ENCODE measurements at places on chromosomes 6 and 20.

DNA sequence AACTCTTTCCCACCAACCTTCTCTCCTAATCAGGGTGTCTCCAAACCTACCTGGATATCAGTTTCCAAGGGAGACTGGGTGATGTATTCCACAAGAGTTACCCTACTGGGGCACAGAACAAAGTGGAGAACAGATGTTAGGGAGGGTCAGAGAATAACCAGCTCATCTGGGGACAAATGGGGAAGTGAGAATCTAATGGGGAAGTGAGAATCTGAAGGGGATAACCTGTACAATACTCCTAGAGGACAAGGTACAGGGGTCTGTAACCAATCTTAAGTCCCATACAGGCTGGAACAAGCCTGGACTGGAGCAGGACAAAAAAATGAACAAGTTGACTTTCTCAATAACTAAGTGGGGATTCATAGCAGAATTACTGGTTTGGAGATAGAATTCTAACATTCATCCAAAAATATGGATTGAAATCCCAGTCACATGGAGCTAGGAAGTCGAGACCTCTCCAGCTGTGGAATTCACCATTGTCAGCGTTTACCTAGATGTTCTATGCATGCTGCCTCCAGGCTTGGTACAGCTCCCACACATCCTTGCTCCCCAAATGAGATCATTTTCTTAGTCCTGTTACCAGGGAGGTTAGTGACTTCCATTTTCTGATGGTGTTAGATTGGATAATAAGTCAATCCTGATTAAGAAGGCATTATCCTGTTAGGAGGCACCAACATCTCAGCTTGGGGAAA, 214.8 kb upstream of the MOCS1 start:
- no peak for DNase-seq

GRCh38 chr20:41086402-41087324, 50.7 kb upstream of the PLCG1 start:
- peak; percentile 83 for DNase-seq

- no peak for DNase-seq
Observed at GRCh38 chr6:119426619-119427018, 77.1 kb upstream of the MAN1A1 start.

GRCh38 chr6:3088968-3089367, 20.7 kb downstream of the RIPK1 start:
- DNase-seq: no peak

GRCh38 chr6:122052346-122052900, 347.0 kb upstream of the HSF2 start:
- DNase-seq: no peak

DNA sequence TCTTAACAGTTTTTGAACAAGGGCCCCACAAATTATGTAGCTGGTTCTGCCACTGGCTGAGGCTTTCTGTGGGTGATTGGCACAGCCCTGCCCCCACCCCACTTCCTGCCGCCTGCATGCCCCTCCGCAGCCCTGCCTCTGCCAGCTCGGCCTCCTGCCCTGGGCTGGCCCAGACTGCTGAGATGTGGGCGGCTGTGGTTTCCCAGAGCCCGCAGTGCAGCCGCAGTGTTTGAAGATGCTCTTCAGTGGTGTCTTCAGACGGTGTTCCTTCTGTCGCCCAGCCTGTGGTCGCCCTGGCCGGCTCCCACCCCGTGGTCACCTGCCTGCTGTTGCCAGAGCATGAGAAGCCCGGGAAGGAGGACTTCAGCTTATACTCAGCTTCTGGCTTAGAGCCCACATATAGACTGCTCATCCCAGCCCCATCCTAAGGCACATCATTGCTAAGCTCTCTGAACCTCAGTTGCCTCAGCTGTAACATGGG, 154.3 kb downstream of the VEGFA start:
- no peak for DNase-seq

- DNase-seq: no peak
Observed at GRCh38 chr6:136212608-136213007, 37.5 kb downstream of the MTFR2 start.

- no peak for DNase-seq
Observed at GRCh38 chr6:25178336-25179035, 100.7 kb upstream of the CARMIL1 start.
